Effector memory CD8-positive, alpha-beta T cell (primary cell): ENCODE measurements at places on chromosomes 5 and 9.

DNA sequence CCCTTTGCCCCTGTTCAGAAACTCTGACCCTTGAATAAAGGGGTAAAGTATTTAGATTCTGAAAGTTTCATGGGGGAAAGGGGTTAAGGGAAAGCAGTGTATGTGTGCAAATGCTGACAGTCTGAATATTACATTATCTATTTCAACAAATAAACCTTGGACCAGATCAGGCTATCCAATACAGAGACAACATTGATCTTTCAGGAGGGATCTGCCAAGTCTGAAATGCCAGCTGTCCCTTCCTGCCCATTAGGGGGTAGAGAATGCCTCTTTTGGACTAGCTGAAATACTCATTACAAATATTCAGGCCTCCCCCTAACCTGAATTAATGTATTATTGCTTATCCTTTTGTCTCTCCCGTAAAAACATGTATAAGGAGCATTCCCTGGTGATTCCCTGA lies 219.5 kb downstream of the NR3C1 start:
- H3K36me3 ChIP-seq = peaks cover 4% of the 10 kb centered on the region
- peak overlapping the region; percentile 67 for H3K27ac ChIP-seq
- no peaks in the 10 kb centered on the region for H3K27me3 ChIP-seq

DNA sequence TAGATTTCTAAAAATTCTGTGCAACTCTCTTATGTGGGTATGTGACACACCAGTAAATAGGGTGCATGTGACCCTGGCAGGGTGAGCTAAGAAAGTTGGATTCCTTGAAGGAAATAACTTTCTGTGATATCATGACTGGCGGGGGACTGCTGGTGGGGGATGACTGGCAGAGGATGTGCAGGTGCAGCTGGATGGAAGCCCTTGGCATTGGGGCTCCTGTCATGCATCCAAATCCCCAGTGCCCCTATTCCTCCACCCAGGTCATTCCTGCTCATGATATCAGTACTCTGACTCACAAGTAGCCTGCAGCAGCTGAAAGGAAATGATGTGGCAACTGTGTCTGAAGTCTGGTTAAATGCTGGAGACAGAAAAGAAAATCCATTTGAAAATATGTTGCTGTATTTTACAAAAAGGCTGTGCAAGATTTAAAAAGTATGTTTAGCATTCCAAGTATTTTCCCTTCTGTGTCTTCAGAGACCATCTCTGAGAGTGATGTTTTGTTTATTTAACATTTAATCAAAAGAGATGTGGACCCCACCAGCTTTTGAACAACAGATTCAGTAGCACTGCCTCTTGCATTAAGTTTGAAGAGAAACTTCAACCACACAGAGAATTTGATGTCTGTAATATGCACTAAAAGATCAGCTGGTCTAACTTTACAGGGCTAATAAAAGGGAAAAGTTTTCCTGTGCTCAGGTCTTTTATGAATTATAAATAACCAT lies 17.9 kb upstream of the ZSWIM6 start:
- DNase-seq = no peak
- H3K4me1 ChIP-seq = no peaks in the 10 kb centered on the region
- H3K27me3 ChIP-seq = peaks cover 33% of the 10 kb centered on the region
- no peaks in the 10 kb centered on the region for H3K36me3 ChIP-seq
- H3K27ac ChIP-seq = no peak overlapping the region
- H3K4me3 ChIP-seq = no peak overlapping the region

DNA sequence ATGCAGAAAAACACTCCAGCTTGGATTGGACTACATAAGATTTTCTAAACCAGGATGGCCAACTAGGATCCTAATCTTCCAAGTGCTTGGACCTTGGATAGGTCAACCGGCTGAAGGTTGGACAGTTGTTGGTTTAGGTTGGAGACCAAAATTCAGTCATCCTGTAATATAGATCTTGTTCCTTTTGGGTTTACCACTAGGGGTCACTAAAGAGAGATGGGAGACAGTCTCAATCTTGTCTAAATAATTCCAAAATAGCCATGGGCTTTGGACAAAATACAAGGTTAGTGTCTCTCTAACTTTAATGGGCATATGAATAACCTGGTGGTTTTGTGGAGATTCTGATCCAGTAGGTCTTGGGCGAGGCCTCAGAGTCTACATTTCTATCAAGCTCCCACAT lies 148.7 kb upstream of the ERCC6L2 start:
- no peak for DNase-seq
- no peak overlapping the region for H3K4me3 ChIP-seq
- peaks cover 22% of the 10 kb centered on the region for H3K4me1 ChIP-seq

DNA sequence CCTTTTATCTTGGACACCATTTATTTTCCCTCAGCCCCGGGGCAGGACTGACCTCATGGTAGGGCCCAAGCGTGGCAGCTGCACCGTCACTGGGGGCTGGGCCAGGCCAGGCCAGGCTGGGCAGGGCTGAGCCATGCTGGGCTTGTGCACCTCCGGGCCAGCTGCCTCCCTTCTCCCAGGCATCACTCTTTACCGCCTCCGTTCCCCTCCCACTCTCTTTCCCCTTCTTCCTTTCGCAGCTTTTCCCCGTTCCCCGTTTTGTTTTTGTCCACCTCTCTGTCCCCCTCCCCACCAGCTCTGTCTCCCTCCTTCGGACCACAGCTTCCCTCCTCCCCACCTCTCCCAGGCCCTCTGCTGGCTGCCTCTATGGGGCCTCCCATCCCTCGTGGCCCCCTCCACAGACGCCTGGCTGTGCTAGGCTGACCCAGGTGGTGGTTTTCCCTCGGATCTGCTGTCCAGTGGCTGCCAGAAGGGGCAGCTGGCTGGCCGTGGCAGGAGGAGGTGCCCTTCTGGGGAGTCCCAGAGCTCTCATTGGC lies 17.9 kb downstream of the FGF18 start:
- no peak for DNase-seq
- H3K27me3 ChIP-seq = no peaks in the 10 kb centered on the region
- no peaks in the 10 kb centered on the region for H3K4me1 ChIP-seq
- H3K36me3 ChIP-seq = peaks cover 2% of the 10 kb centered on the region
- H3K4me3 ChIP-seq = no peak overlapping the region

DNA sequence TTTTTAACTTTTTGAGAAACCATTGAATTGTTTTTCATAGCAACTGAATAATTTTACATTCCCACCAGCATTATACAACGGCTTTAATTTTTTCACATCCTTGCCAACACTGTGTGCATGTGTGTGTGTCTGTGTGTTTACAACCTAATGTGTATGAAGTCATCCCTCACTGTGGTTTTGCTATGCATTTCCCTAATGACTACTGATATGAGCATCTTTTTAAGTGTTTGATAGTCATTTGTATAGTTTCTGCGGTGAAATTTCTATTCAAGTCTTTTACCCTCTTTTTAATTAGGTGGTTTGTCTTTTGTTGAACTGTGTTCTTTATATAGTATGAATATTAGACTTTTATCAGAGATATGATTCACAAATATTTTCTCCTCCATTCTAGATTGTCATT lies 263.1 kb upstream of the COX7C start:
- no peak overlapping the region for H3K4me3 ChIP-seq
- H3K4me1 ChIP-seq = no peaks in the 10 kb centered on the region
- no peaks in the 10 kb centered on the region for H3K27me3 ChIP-seq
- H3K36me3 ChIP-seq = no peaks in the 10 kb centered on the region

DNA sequence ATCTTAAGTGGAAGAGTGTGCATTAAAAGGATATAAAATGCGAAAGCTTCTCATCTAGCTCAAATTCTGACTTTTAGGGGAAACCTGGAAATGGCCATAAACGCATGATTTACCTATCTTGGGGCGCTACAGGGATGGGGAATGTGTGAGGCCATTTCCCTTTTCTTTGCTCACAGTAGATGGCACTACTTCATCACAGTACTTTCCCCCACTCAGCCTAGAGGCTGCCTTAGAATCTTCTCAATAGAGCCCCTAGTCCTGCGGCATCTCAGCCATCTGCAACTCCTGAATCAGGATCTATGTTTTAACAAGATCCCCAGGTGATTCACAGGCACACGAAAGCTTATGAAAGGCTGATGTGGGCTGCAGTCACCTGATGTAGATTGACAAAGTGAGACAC lies 110.8 kb downstream of the LHFPL2 start:
- no peak overlapping the region for H3K4me3 ChIP-seq
- H3K27ac ChIP-seq = no peak overlapping the region
- no peaks in the 10 kb centered on the region for H3K36me3 ChIP-seq
- H3K4me1 ChIP-seq = peaks cover 4% of the 10 kb centered on the region
- peaks cover 66% of the 10 kb centered on the region for H3K27me3 ChIP-seq

- H3K27me3 ChIP-seq = peaks cover 24% of the 10 kb centered on the region
- no peak for DNase-seq
- H3K4me3 ChIP-seq = no peak overlapping the region
- H3K4me1 ChIP-seq = peaks cover 5% of the 10 kb centered on the region
- no peak overlapping the region for H3K27ac ChIP-seq
- peaks cover 2% of the 10 kb centered on the region for H3K36me3 ChIP-seq
Measured at GRCh38 chr5:38529955-38530646, 26.3 kb downstream of the LIFR start.
